ENCODE measurements at places on chromosomes 11 and 22. TPM values are rescaled to one million over a fixed set of nuclear protein-coding genes. Genes with fewer than 3 reads are reported as not detected.
A peak's percentile ranks its signal among the peaks of the same experiment; 100 is the strongest.

Gene ANO9
- total RNA-seq, result 21.2 TPM

Gene SMC1B
- not detected for total RNA-seq

Gene OPCML
- 0.76 TPM for total RNA-seq

Gene TXNRD2
- total RNA-seq, result not detected

Gene CST6
- 3.0 TPM for total RNA-seq

Gene SEC14L6
- 0.36 TPM for total RNA-seq

Gene PRODH
- 27.9 TPM for total RNA-seq

Gene DRD2
- 0.67 TPM for total RNA-seq

Gene PCNX3
- 22.2 TPM for total RNA-seq

Gene ZC3H12C
- total RNA-seq, result 9.7 TPM

Gene LSP1
- 27.1 TPM for total RNA-seq

Gene P2RX3
- total RNA-seq, result 0.16 TPM

Gene CHRNA10
- not detected for total RNA-seq

GRCh38 chr22:31160328-31160978 is 471 bp downstream of the RNF185 start:
- peak; percentile 43 for DNase-seq

DNA sequence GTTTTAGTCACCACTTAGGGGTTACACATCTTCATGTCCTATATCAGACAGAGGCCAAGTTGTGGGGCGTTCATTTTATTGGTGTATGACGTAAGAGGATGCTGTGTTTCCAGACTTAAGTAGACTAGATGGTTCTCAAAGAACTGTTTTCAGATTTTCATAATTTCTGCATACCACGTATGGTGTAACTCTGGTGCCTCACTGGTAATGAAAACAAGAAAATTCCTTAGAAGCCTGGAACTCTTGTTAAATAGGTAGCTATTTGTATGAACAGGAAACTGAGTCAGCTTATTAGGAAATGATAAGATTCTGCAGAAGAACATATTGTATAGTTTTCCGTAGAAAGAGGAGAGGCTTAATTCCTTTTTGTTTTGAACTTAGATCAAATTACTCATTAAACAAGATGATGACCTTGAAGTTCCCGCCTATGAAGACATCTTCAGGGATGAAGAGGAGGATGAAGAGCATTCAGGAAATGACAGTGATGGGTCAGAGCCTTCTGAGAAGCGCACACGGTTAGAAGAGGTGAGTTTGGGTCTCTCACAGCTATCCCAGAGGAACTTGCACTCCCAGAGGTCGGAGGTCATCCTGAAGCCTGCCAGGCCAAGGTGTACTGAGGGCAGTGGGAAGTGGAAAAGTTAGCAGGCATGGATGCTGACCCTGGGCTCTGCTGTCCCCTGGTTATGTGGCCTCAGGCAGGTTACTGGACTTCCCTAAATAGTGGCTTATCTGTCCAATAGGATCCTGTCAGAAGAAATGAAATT is 3.9 kb downstream of the CDC45 start:
- DNase-seq, result no peak

- no peak for DNase-seq
These were observed 458 bp downstream of the FXYD6 start for GRCh38 chr11:117876059-117876340.

DNA sequence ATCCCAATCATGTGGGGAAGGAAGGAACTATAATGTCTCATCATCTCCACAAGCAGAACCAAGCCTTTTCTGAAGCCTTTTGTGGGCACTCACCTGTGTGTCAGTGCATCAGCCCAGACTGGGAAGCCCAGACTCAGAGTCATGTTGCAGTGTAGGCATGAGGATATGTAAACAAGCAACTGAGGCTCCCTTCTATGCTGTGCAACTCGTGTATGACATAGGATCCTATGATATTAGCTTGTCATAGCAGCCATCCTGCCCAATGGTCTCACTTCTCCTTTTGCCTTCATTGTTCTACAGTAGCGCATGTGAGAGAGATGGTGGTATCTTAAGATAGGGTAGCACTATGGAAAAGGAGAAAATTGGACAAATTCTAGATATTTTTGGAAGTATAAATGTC is 103.4 kb upstream of the OLFML1 start:
- DNase-seq, result no peak

DNA sequence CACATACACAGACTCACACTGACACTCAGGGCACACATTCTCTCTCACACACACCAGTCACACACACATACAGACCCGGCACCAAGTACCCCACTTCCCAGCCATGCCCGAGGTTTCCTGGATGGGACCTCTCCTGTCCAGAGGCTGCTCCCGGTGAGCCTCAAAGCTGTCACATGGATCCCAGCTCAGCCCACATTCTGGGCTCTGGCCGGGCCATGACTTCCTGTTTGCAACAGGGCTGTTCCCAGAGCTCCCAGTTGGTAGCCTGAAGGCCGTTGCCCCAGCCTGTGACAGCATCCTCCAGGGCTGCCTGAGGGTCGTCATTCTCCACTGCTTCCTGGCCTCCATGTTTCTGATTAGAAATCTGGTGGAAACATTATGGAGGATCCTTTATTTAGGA is 14.6 kb upstream of the CYP2D6 start:
- DNase-seq, result no peak

DNA sequence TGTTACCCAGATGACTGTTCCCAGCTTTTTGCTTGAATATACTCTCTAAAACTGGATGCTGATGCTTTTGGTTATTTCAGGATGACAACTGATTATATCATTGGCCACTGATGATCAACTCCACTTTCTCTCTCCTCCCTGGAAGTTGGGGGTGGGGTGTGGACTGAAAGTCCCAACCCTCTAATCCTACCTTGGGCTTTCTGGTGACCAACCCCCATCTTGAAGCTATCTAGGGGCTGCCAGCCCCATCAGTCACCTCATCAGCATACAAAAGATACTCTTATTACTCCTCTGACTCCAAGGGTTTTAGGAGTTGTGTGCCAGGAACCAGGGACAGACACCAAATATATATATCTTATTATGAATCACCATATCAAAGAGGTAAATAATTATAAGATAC is 69.3 kb downstream of the SLC25A17 start:
- no peak for DNase-seq

DNA sequence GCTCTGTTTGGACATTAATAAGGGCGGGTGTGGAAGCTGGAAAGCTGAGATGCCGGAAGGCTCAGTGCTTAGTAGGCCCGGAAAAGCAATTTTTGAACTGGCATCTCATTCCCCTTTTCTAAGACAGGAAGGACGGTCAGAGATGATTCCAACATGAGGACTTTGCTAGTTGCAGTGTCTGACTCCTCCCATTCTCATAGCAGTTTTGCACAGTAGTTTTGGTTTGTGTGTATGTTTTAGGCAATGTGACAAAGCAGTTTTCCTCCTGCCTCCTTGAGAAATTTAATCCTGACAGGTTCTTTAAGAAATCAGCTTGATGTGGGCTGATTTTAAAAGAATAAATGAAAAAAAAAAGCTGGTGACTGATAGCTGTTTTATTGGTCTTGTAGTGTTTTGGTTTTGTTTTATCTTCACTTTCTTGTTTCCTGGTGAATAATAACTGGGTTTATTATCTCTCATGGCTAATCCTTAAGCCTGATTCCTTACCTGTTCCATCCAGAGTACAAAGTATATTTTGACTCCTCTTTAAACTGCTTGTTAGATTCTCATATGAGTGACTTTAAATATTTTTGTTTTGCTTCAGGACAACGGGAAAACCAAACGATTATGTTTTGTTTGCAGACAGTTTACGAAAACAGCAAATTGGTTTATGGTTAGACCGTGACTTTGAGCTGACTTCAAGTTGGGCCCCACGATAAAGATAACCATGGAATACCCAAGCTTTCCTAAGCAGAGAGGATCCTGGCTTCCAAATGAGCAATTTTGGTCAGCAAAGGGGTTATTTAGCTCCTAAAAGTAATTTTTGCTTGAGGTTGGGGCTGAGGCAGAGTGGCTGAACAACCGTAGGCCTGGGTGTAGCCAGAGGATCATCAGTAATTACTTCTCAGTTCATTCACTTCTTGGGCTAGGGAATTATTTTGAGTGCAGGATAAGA is 3.4 kb downstream of the PTPRJ start:
- DNase-seq, result no peak

DNA sequence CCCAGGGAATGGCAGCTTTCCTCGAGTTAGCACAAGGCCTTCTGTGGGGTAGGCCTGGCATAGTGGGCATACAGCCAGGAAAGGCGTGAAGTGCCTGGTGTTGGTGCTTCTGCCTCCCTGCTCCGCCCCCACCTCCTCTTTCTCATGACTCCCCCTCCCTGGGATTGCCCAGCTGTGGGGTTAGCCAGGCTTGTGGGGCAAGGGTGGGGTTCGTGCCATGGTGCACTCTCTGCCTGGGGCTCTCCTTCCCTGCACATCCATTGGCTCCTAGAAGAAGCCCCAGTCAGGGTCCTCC is 236.8 kb upstream of the NCAM1 start:
- no peak for DNase-seq

- DNase-seq, result no peak
These were observed 28.2 kb downstream of the PHLDB1 start for GRCh38 chr11:118635642-118636041.

- DNase-seq, result no peak
These were observed 19.4 kb downstream of the NFAM1 start for GRCh38 chr22:42412744-42413333.

GRCh38 chr11:36409152-36409816 is 100.8 kb downstream of the TRAF6 start:
- DNase-seq, result no peak

- DNase-seq, result peak; percentile 19
These were observed 13.3 kb upstream of the IL10RA start for GRCh38 chr11:117972629-117973502.

DNA sequence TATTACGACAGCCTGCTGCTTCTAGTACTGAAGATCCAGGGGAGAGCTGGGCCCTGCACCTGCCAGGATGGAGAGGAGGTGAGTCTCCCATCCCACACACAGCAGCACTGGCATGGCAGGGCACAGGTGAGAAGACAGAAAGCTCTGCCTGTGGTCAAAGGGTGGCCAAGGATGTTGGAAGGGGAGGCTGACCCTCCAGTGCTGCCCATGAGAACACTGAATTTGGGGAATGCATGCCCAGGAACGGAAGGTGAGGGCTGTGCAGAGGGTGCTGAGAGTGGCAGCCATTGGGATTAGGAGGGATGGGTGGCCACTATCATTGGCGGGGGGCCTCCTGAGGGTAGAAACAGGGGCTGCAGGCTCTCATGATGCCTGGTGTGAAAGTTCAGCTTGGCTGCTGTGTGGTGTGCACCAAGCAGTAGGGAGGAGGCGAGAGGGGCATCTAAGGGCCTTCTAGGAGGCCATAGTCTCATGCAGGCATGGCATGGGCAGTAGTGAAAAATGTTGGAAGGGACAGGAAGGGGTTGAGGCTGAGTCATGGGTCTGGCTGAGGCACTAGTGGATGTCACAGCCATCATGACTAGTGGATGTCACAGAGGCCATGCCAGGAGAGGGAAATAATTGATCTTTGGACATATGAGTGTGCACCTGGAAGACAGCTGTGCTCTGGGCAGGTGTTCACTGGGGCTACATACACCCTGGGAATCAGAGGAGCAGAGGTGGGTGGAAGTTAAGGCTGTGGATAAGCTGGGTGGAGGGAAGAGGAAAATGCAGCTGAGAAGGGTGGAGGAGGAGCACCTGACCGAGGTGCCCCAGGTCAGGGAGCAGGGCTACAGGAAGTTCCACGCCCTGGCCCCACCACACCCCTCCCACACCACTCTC is 2.5 kb upstream of the LRRC74B start:
- DNase-seq, result no peak

DNA sequence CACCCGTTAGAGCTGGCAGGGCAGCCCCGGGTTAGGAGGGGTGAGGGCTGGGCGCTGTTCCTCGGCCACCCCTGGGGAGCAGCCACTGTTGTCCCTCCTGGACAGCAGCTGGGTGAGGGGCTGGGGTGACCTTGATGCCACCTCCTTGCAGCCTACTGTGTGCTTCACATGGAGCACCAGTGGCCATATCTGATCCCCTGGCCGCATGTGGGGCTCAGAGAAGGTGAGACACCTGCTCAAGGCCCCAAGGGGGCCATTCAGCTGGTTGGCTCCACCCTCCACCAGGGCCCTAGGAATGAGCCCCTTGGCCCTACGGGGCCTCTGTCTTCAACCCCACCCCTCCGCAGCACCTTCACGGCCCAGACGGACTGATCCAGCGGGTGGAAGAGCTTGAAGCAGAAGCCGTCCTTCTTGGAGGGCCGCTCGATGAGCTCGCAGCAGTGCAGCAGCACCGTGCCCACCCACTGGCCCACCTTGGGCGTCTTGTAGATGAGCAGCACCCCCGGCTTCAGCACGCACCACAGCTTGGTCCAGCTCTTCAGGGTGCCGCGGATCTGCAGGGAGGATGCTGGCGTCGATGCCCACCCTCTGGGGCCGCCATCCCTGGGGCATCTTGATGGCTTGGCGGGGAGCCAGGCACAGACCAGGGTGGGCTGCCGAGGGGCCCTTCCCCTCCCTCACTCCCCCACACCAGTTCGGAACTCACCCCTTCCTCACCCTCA is 44.9 kb downstream of the OSBPL5 start:
- no peak for DNase-seq

GRCh38 chr11:126901783-126902182 is 98.8 kb downstream of the KIRREL3 start:
- no peak for DNase-seq

- DNase-seq, result no peak
These were observed 13.5 kb downstream of the SMC1B start for GRCh38 chr22:45399712-45400445.

GRCh38 chr11:84384731-84385130 is 1098.6 kb upstream of the CCDC90B start:
- peak; percentile 59 for DNase-seq

- no peak for DNase-seq
These were observed 34.8 kb upstream of the HORMAD2 start for GRCh38 chr22:30045494-30045887.

GRCh38 chr11:73152861-73153483 is 10.9 kb upstream of the FCHSD2 start:
- no peak for DNase-seq

DNA sequence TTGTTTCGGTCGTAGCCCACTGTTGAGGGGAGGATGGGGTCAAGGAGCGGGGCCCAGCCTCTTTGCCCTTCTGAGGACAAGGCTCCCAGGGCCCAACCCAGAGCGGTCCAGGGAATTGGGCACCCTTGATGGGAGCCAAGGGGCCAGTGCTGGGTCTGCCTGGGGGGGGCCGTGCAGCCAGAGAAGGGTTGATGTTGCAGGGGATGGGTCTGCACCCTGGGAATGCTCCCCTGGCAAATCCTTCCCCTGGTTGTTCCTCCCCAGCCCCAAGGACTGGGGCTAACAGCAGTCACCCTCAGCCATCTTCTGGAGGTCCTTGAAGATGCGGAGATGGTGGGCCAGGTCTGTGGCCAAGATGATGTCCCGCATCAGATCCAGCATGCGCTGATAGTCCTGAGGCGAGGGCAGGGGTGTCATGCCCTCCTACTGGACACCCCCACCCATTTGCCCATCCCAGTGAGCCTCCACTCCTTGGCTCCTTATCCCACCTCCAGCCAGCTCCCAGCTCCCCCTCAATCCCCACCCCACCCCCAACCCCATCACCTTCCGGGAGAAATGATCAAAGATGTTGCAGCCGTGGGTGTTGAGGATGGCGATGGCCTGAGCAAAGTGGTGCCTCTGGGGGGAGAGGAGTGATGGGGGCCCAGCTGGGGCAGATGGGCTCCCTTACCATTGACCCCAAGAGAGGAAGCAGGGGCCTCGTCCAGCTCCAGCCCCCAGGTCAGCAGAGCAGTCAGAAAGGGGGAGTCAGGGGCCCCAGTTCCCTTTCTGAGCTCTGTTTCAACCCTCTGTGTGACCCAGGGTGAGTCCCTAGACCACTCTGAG is 95.0 kb downstream of the PDE2A start:
- DNase-seq, result no peak

- DNase-seq, result no peak
These were observed 15.8 kb upstream of the ACR start for GRCh38 chr22:50722048-50722701.

- DNase-seq, result no peak
These were observed 7.2 kb upstream of the CD81 start for GRCh38 chr11:2369896-2370295.

All from hepatocyte (in vitro differentiated cells).